Astrocyte (in vitro differentiated cells and primary cell): ENCODE measurements at places on chromosomes 2 and 18.
A peak's percentile ranks its signal among the peaks of the same experiment; 100 is the strongest.

DNA sequence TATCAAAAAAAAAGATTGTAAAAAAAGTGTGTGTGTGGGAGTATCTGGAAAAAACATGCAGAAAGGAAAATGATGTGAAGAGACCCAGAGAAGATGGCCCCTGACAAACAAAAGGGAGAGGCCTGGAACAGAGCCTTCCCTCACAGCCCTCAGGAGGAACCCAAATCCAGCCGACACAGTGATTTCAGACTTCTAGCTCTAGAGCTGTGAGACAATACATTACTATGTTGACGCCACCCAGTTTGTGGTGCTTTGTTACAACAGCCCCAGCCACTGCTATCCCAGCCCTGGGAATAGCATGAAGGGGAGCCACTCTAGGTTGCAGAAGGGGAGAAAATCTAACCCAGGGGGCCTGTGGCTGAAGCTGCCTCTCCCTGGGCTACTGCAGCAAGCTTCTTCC is 59.0 kb upstream of the ZBTB7C start:
- DNase-seq, result no peak

- peak; percentile 89 for DNase-seq
Observed at GRCh38 chr18:48996901-48997463, 46.2 kb upstream of the SMAD7 start.

DNA sequence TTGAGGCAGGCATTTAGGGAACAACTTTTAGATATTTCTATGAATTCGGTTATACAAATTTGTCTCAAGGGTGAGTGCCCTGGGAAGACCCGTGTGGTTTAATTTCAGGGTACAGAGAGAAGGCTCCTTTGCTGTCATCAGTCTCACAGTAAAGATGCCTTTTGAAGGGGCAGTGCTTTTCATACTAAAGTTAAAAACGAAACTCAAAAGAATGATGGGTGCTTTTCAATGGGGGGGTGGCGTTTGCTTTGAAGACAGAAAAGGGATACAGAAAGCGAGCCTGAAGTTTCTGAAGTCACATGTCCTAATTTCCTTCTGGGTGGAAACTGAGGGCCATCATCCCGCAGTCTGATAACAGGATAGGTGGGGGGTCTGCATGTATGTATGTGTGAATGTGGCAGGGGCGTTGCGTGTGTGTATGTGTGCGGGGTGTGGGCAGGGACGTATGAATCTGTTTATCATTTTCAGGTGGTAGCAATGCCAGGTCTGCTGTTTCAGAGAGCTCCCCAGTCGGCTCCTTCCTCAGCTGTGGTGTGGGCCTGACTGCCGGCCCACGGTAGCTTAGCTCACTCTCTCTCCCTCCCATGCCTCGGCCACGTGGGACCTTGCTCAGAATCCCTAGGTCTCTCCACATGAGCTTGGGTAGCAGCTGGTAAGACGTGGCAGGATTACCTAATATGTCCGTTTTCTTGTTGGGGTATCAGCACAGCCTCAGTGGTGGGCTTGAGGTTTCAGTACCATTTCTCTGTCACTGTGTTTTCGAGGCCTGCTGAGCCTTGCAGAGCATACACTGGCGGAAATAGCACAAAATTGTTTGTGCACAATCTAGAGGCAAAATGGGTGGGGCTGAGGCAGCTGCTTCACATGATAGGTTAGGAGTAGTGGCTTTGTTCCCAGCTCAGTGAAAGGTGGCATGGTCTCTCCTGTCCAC is 32.7 kb downstream of the ARHGAP25 start:
- DNase-seq, result no peak

- DNase-seq, result no peak
Observed at GRCh38 chr2:240619506-240620148, 5.7 kb upstream of the GPR35 start.

DNA sequence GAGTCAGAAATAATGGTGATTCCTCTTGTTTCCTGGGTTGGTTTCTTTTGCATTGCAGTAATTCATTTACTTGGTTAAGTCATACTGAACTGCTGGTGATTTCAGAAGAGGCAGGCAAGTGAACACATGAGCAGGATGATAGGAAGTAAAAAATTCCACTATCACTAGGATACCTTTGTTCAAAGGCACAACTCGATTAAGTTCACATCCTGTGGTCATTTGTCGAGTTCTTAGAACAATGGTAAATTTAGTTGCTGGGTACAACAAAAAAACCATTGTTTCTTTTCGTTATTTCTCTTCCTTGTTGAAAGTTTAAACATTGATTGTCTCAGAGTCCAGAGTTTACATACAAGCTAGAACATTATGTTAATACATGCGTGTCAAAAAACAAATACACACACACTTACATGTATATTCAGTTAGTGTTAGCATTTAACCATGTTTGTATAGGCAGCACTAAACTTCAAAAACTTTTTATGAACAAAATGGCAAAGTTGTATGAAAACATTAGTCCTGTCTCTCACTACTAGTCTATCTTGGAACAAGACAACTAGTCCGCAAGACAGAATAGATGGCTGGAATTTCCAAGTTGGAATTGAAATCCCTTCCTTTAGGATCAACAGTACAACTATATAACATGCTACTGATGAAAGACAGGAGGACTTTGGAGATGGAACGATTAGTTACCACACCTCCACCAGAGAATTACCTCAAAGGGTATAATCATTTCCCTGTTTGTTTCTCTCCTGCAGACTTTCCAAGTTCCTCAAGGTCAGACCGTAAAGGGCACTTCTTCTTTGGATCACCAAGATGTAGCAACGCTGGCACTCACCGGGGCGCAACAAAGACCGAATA is 26.2 kb downstream of the STK39 start:
- peak; percentile 76 for DNase-seq

- no peak for DNase-seq
Observed at GRCh38 chr2:64442801-64443429, 11.0 kb upstream of the LGALSL start.

- DNase-seq, result no peak
Observed at GRCh38 chr2:237900891-237901831, 41.7 kb downstream of the RAMP1 start.

- no peak for DNase-seq
Observed at GRCh38 chr2:133292259-133292658, 276.0 kb downstream of the NCKAP5 start.

DNA sequence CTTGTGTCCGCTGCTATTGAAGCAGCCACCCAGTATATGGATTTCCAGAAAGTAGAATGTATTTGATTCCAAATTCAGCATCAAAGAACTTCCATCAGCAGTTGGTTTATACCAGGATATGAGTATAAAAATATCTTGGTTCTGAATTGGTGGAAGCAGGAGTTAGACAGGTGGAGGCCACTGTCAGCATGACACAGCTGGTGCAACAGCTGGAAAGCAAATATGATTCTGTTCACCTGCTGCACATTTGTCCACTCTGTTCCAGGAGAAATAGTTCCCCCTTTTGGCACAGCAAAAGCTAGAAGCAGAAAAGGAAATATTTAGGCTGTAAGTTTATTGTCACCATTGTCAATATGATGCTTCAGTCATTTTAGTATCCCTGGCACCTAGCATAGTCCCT is 41.2 kb downstream of the KIAA2012 start:
- DNase-seq, result no peak

- DNase-seq, result peak; percentile 85
Observed at GRCh38 chr2:178553047-178553446, 72.8 kb downstream of the PLEKHA3 start.

DNA sequence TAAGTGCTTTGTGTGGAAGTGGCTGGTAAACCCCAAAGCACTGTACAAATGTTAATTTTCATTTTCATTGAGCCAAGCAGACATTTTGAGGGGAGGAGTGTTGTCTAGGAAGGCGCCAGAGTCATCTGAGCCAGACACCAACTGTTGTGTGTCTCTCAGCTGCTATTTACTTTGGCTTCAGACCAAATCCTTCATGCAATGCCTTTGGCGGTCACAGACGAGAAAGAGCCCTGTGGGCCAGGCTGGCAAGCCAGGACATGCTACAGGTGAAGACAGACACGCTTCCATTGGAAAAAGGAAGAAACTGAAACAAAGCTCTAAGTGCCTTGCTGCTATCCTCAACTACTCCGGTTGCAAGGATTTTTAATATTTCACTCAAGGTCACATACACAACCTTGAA is 115.4 kb upstream of the CDC42EP3 start:
- no peak for DNase-seq

DNA sequence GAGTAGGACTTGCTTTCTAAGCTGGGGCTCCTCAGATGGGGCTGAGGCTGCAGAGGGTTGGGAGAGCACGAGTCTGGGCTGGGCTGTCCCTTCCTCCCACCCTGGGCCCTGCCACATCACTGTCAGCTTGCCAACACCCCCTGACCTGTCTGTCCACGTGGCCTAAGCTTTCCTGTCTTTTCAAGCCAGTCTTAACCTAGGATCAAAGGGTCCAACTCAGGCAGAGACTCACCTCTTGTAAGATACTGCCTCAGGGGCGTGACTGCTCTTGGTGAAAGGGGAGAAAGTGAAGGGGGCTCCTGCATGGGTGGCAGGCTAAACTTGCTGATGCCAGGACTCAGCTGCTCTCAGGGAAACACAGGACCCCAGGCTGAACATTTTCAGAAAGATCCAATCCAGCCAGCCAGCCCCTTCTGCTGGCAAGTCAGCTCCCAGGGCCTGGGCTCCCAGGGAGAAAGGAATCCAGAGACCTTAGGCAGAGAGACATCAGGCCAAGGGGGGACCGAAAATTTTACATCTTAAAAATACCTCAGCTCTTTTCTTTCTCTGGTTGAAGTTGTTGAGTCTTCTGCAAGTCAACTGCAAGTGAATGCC is 144.2 kb upstream of the ID2 start:
- no peak for DNase-seq

DNA sequence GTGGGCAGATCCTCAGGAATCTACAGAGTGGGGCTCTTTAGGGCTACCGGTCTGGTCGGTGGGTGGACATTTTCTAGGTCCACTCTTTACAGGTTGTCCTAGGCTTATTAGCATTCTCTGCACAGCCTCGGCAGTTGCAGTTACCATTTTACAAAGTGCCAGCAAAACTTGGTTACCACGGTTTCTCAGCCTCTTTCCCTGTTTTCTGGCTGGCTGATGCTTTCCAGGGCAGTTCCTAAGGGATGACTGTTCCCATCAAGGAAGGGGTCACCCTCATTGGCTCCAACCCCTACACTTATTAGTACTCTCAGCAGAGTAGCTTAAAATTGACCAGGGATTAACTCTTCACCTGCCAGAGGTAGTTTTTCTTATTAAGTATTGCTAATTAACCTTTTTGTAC is 2.0 kb upstream of the AQP4 start:
- no peak for DNase-seq

DNA sequence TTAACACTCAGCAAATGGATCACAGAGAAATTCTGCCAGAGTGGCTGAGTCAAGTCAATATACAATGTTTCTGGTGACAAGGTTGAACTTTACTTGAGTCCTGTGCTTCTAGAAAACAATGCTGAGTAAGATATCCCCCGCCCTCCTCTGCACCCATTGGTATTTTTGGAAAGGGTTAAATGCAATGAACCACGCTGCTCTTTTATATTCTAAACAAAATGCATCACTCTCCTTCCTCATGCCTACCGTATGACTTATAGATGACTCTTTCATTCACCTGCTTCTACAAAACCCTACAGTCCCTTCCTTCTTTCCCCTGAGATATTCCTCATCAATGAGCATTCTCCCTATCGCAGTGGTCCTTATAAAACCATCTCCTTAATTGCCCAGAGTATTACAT is 168.8 kb downstream of the TXNL1 start:
- DNase-seq, result no peak
